Psoas muscle (tissue), 8 donors: ENCODE measurements at places on chromosomes 6 and 20. TPM values are rescaled to one million over a fixed set of nuclear protein-coding genes. Genes with fewer than 3 reads are reported as not detected.

DNA sequence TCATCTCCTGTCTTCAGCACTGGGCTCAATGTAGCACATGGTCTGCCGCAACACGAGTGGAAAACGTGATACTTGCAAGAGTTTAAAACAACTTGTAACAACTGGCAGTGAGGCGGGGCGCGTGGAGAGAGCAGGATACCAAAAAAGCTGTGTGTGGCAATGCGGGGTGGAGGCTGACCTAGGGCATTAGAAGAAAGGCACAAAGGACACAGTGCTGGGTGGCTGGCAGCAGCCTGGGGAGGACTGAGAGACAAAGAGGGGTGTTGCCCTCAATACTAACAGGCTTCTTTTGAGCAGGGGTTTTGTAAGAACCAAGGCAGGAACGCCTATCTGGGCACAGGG lies 1.5 kb upstream of the GFOD1 start:
- H3K4me1 ChIP-seq: peaks cover 20% of the 10 kb centered on the region
- peak overlapping the region; percentile 97 for H3K27ac ChIP-seq
- peak; percentile 51 for DNase-seq
- no peaks in the 10 kb centered on the region for H3K27me3 ChIP-seq

The C6orf47 gene
- 13.5 TPM for total RNA-seq

DNA sequence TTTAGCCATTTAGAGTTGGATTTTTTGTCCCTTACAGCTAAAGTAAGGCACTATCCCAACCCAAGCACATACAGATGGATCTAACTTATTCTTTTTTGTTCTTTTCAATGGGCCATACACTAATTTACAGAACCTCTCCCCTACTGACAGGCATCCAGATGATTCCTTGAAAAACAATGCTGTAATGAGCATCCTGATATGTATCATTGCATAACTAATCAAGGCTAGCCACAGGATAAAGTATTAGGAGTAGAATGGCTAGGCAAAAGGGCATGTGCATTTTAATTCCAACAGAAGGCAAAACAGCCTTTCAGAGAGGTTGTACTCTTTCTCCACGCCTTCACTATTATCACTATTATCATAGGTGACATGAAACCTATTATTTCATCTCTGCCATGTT lies 54.1 kb downstream of the ELOVL5 start:
- H3K4me1 ChIP-seq: no peaks in the 10 kb centered on the region
- H3K36me3 ChIP-seq: no peaks in the 10 kb centered on the region
- no peak for DNase-seq
- H3K27ac ChIP-seq: no peak overlapping the region
- no peak overlapping the region for H3K4me3 ChIP-seq

DNA sequence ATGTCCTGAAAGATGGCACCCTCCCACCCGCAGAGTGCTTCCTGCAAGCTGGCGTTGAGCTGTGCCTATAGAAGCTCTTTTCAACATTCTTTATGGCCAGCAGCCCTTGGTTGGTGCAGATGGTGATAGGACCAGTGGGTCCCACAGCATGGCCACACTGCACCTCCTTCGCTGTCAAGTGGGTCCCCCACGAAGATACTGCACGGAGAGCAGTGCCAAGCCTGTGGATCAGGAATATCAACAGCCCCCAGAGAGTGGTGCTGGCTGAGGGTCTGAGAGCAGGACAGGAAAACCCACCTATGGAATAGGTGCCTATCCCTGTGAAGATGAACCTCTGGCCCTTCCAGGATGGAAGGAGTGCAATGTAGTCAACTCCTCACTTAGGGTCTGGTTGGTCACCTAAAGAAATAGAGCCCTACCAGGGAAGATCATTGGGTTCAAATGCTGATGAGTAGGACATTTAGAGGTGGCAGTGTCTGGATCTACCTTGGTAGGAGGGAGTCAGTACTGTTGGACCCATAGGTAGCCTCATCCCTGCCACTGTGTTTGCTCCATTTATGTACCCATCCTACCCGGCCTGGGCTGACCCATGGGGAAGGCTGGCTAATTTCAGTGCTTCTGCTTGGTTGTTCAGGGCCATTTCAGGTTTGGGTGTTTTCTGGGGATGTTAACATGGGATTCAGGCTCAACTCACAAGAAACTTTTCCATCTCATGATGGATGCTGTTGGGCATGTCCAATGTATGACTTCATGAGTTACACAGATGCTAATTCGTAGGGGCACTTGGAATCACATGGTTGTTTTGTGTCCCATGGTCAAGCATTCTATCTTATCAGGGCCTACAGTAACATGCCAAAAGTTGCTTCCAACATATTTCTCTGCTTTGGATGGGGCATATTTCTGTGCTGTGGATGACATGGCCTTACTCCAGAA lies 33.4 kb upstream of the MICB start:
- no peaks in the 10 kb centered on the region for H3K27me3 ChIP-seq
- H3K4me3 ChIP-seq: peak overlapping the region; percentile 63
- H3K27ac ChIP-seq: no peak overlapping the region
- peaks cover 4% of the 10 kb centered on the region for H3K4me1 ChIP-seq

The OR14J1 gene
- total RNA-seq: not detected
